Colonic mucosa (tissue), 4 donors: ENCODE measurements at places on chromosomes 12 and 14.

DNA sequence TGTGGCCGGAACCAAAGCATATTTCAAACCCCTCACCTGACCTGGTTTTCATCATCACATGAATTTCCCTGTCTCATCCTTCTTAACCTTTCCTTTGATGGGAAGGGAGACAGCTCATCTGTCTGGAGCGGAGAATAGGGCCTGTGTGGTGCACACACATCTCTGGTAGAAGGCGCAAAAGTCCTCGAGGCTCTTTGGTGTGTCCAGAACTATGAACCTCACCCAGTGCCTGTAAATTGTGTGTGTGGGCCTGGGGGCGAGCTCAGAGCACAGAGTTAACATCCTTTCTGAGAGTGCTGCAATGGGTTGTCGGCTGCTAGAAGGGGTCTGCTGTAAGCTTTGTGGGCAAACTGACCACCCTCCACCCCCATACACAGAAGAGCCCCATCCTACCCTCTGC is 749 bp downstream of the GALNT6 start:
- no peak for DNase-seq

DNA sequence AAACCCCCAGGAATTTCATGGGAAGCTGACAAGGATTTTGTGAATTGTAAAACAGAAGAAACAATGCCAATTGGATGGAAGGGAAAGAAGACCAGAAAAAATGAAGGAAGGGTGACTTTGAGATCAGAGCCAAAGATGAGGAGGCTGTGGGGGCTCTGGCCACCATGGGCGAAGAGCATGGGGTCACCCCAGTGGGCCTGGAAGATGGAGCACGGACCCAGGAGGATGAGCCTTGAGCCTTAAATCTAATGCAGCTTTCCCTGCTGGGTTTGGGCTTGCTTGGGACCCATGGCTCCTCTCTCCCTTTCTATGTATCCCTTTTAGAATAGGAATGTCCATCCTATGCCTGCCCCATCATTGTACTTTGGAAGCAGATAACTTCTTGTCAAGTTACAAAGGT is 322.2 kb downstream of the TMEM121 start:
- DNase-seq: no peak

- no peak for DNase-seq
These were observed 934.4 kb downstream of the AACS start for GRCh38 chr12:125999628-126000027.

GRCh38 chr14:104254735-104255400 is 116.5 kb downstream of the KIF26A start:
- no peak for DNase-seq

- no peak for DNase-seq
These were observed 14.9 kb downstream of the ATF7 start for GRCh38 chr12:53611304-53611703.

DNA sequence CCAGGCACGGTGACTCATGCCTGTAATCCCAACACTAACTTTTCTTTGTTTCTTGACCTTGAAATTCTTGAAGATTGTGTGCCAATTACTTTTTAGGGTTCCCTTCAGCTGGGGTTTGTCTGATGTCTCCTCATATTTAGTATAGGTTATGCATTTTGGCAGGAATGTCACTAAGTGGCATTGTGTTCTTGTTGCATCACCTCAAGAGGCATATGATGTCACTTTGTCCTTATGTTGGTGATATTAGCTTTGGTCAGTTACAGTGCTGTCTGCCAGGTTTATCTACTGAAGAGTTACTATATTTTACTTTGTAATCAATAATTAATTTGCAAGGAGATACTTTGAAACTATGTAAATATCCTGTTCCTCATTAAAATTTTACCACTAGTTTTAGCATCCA is 61.0 kb upstream of the BTG1 start:
- DNase-seq: no peak

- DNase-seq: no peak
These were observed 105.6 kb downstream of the DAAM1 start for GRCh38 chr14:59293935-59294661.

DNA sequence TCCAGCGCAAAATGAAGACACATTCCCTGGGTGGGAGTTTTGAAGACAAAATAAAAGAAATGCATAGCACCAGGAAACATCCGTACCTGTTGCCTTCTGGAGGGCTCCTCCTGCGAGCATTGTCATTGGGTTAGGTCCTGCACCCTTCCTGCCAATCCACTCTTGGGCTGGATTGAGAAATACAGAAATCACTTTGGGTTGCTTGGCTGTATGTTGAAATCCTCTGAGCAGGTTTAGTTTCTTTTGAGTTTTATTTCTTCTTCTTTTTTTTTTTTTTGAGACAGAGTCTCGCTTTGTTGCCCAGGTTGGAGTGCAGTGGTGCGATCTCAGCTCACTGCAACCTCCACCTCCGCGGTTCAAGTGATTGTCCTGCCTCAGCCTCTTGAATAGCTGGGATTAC is 67.6 kb downstream of the ARF6 start:
- DNase-seq: no peak

DNA sequence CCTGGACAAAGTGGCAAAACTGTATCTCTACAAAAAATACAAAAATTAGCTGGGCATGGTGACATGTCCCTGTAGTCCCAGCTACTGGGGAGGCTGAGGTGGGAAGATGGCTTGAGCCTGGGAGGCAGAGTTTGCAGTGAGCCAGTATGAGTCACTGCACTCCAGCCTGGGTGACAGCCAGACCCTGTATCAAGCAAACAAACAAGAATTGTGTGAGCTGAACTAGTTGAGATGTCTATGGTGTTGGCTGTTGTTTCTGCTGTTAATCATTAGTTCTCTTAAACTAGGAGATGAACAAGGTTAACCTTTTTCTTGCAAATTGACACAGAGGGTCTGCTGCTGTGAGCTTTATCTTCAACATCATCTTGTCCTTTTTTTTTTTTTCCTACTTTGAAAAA is 23.6 kb downstream of the RASSF3 start:
- peak; percentile 76 for DNase-seq
